ENCODE measurements at places on chromosomes 6 and 20.

GRCh38 chr20:62748311-62748710, 39.7 kb downstream of the NTSR1 start:
- no peak for DNase-seq

GRCh38 chr6:139378226-139378625, 3.8 kb upstream of the CITED2 start:
- DNase-seq, result no peak

DNA sequence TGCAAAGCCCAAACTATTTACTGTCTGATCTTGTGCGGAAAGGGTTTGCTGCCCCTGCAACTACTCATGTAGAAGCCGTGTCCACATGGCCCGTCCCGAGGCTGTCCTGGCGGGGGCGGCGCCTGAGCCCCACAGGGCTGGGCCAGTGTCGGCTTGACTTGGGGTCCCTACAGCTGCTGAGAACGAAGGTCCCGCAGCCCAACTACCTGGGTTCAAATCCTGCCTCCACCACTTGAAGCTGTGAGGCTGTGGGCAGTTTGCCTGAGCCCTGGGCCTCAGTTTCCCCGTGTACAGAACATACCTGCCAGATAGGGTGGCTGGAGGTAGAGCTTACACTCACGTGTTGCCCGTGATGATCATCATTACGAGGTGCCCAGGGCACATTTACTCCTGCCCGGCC, 111.1 kb downstream of the SULF2 start:
- no peak for DNase-seq

DNA sequence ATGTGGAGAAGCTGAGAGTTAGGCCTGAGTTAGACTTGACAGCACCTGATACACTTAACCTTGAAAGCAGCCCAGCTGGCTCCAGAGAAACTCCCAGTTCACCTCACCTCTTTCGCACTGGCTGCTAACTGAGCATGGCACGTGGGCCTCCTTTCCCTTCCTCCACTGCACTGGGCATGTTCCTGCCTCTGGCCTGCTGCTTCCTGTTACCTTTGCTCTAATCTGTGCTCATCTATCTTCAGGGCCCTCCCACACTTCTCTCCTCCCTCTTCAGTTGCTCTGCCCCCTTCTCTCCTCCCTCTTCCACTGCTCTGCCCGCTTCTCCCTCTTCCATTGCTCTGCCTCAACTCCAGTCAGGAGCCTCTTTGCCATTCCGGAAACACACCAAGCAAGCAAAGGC, 13.7 kb upstream of the UBE2V1 start:
- no peak for DNase-seq

GRCh38 chr6:13302751-13303667, 25.3 kb downstream of the TBC1D7 start:
- DNase-seq, result peak; percentile 11

- no peak for DNase-seq
These were observed 364.5 kb downstream of the ZFAND3 start for GRCh38 chr6:38183856-38184584.

DNA sequence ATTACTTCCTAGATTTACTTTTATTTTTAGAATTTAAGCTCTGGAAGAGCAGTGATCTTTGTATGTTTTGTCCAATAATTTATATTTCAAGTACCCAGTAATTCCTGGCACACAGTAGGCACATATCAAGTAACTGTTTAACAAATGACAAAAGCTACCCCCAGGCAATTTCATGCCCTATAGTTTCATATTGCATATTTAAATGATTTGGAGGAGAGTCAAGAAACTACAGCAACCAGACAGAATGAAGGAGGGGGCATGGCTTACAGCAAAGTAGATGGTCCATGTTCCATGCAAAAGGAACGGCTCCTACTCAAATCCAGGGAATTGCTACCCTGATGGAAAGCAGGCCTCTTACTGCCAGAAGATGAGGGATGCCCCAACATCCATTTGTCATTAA, 113.5 kb downstream of the ARHGAP18 start:
- no peak for DNase-seq

DNA sequence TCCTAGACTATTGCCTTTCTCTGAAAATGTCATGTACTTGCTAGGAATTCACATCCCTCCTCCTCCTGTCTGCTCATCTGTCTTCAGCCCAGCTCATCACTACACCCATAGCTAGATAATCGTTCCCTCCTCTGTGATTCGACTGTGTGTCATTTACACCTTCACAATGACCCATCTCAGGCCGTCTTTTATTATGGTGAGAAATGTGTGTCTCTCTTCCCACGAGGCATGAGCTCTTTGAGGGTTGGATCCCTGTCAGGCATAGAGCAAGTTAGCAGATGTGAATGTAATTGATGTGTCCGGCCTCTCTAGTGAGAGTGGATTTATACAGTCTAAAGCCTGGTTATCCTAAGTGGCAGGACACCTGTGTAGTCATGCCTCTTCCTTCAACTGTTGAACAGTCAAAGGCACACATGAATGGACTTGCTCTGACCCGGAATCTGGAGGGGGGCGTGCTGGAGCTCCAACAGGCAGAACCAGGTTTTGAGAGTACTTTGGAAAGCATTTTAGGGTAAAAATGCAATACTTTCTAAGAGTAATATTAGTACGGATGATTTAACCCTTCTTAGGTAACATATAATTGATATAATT, 182.1 kb downstream of the UTRN start:
- no peak for DNase-seq

DNA sequence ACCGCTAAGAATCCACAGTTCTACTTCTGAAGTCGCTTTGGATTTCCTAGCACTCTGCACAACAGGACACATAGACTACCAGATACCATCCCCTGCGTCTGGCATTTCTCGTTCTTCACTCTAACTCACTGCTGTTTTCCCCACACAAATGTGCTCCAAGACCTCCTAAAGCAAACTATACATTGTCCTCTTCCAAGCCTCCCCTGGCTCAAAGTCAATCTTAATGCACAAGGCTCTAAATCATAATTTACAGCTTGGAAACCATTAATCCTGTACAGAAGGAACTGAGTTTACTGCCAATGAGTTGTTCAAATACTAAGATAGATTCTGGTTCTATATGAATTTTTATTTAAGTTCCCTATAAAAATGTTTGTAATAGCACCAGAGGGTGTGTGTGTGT, 128.5 kb downstream of the HIVEP2 start:
- no peak for DNase-seq

DNA sequence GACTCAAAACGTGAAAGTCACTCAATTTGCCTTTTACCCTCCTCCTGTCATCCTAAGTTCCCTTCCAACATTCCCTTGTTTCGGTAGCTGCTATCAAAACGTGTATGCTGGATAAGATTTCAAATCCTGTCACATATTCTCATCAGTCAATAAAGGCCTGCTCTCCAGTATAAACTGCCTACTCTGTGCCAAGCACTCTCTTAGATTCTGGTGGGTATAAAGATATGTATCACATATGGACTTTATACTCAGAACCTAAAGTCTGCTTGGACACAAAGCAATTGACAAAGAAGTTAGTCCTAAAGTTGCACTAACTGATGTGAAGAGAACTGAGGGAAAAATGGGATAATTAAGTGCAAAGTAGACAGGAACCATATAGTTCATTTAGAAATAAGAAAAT, 476.6 kb upstream of the MARCKS start:
- no peak for DNase-seq

All from activated CD4-positive, alpha-beta T cell treated with anti-CD3 and anti-CD28 coated beads for 24 hours (primary cell).